ENCODE measurements at places on chromosomes 11 and 22.

DNA sequence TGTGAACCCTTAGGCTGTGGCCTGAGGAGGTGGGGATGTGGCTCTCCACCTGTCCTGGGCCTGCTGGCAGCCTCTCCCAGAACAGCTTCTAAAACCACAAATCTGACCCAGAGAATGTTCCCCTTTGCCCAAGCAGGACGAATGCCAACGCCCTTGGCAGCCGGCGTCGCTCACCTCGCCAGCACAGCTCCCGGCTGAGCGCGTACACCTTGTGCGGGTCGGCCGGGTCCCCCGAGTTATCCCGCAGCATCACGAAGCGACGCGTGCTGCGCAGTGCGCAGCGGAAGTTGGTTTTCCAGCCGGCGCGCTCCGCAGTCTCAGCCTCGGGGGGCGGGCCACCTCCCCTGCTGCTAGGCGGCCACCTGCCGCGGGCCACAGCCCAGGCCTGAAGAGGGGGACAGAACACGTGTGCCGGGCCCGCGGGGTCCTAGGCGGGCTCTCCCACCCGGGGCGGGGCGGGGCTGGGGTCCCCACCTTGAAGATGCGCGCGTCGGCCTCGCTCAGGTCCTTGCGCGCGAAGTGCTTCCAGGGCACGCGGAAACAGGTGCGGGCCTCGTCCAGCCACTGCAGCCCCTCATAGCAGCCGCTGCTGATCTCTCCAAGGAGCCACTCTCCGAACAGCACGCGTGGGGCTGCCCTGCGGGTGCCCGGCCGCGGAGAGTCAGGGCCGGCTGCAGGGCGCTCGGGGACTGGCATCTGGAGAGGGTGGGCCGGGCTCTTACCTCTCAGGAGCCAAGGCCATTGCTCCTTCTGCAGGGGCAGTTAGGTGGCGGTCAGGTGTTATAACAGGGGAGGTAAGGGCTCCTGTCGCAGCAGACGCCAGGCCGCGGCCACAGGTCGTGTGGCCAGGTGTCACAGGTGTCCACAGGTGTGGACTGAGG is 887 bp downstream of the IRF7 start:
- DNase-seq = no peak

GRCh38 chr11:97419729-97420128 is 1029.9 kb downstream of the JRKL start:
- DNase-seq = no peak

DNA sequence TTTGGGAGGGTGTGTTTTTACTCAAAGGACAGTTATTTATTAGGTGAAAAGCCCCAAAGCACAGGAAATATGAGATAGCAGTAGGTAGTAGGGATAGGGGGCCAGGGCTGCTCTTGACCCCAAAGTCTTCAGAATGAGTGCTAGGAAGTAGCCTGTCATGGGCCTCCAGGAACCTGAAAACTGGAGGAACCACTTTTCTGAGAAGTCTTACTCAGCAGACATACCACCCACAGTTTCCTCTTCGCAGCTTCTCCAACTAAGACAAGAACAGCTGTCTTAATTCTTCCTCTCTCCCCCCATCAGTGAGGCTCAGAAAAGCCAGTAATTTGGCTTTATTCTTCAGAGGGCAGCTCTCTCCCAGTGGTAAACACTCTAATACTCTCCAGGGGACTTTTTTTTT is 84.0 kb upstream of the CTSC start:
- no peak for DNase-seq

DNA sequence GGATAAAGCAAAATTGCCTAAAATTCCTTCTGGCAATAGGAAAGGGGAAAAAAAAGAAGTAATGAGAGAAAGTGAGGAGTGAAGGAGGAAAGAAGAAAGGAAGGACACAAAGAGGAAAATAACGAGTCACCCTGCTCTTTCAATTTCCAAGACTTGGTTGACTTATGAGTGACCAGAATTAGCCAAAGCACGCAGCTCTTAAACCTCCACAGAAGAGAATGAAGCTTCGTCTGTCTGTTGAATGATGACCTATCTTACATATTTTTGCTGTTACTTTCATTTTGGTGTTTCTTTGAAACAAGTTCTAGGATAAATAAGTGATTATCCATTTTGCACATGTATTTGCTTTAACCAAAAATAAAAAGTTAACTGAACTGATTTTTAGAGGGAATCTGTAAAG is 728 bp downstream of the MMP27 start:
- DNase-seq = no peak

DNA sequence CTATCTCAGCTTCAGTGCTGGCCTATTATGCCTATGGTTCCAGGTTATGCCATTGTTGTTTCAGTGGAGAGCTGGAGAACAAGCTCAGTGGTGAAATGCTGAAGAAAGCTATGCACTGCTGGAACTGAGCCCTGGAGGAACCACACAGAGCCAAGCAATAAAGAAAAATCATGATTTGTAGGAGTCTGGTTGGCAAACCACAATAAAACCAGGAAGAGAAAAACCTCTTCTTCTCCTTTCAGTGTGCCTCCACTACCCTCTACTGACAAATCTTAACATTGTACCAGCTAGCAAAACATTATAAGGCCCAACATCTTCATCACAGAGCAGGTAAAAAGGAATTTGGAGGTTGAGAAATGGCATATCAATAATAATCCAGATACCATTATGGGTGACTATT is 5.3 kb downstream of the OR51F2 start:
- no peak for DNase-seq

DNA sequence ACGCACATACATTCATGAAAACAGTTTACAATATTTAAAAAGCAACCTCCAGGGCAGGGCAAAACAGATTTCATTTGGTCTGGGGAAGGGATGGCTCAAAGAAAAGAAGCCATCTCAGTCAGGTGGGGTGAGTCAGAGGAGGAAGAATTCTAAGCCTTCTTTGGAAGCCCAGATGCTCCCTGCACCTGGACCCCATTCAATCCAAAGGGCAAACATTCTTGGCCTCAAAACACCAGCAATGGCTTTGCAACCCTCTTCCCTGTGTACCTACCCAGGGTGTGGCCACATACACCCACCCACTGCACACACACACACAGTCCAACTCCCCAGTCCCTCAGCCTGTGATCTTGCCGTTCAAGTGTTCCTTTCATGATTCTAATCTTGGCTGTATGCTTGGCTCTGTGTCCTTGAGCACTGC is 2.0 kb downstream of the KCNE3 start:
- no peak for DNase-seq

- DNase-seq = no peak
Measured at GRCh38 chr11:57276971-57277675, 40.1 kb upstream of the APLNR start.

- DNase-seq = no peak
Measured at GRCh38 chr11:98177925-98178324, 842.8 kb upstream of the CNTN5 start.

- no peak for DNase-seq
Measured at GRCh38 chr22:22556995-22557925, 1.8 kb downstream of the PRAME start.

DNA sequence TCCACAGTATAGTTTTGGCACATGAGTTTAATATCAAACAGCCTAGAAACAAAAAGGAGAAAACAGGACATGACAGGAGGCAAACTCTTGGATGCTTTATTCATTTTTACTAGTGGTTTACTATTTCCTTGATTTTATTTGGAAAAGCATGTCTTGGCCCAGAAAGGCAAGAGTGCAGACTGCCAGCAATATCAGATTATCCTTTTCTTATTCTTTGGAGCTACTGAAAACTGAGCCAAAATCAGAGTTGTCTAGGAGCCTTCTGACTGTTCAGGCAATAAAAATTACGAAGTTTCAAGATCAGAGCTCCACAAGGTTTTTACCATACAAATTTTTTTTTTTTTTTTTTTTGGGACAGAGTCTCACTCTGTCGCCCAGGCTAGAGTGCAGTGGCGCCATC is 16.0 kb downstream of the CELF1 start:
- DNase-seq = no peak

DNA sequence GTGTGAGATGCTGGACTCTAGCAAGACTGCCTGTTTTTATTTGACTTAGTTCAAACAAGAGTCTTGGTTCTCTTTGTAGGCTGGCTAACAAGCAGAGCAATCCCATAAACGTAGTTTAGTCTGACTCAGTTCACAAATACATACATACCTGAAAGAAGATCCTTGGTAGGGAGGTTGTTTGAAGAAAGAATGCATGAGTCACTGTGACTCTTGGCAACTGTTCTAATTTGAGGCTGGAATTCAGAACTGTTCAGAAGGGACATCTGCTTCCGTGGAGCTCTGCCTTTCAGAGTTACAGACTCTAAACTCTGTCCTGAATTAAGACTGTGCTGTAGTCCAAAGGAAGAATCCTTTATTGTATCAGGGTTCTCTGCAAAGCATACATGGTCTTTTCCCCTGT is 32.2 kb downstream of the C2CD3 start:
- DNase-seq = no peak

DNA sequence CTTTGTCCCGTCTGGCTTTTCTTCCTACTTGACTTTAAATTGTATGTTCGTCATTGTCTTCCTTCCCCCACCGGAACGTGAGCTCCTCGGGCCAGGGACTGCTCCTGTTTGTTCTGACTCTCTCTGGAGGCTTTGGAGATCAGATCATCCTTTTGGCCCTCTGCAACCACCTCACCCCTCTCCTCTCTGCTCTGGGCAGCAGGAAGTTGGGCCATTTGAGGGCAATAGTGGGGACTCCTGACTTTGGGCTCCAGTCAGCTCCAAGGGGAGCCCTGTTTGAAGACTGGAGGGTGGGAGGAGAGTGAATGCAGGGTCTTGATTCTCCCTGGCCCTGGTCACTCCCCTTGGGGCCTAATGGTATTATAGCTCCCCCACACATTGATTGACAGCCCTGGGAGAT is 186.3 kb upstream of the B3GAT1 start:
- DNase-seq = no peak

- no peak for DNase-seq
Measured at GRCh38 chr22:19937616-19938473, 3.7 kb upstream of the COMT start.

DNA sequence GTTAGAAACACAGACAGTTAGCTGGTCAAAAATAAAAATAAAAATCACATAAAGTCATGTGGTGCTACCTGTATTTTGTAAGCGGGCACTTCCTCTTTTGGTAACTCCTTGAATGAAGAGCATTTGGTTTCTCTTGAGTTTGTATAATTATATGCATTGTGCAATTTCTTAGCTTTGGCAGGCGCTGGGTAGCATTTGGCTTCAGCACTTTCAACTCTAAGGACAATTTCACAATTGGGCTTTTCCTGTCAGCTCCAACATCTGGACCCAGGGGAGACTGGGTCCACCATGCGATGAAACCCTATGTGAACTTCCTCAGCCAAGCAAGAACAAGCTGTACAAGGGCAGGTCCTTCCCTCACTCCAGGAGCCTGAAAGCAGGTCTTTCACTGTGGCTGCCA is 169.1 kb downstream of the RRAS2 start:
- no peak for DNase-seq

- no peak for DNase-seq
Measured at GRCh38 chr11:101880222-101880621, 34.6 kb upstream of the CEP126 start.

DNA sequence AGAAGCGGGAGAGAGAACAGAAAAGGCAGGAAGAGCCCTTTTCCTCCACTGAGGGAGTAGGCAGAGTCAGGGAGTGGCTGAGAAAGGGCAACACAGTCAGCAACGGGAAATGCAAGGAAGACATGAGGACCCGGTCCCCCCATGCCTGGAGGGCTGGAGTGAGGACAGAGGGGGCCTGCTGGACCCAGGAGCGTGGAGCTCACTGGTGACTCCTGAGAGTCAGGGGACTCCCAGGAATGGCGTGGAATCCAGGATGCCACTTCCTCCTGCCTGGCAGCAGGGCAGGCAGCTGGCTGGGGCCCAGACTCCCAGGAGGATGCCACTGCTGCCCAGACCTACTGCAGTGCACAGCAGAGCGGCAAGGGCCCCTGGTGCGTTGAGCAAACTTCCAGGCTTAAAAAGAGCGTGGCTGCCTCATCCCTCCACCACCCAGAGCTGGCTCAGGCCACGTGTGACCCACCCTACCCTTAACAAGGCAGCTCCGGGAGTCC is 11.3 kb downstream of the C11orf21 start:
- no peak for DNase-seq

GRCh38 chr11:131561501-131561900 is 191.1 kb downstream of the NTM start:
- DNase-seq = no peak
